ENCODE measurements at places on chromosomes 7 and 10.

GRCh38 chr7:133750287-133750686, 376.9 kb upstream of the LRGUK start:
- DNase-seq, result no peak

DNA sequence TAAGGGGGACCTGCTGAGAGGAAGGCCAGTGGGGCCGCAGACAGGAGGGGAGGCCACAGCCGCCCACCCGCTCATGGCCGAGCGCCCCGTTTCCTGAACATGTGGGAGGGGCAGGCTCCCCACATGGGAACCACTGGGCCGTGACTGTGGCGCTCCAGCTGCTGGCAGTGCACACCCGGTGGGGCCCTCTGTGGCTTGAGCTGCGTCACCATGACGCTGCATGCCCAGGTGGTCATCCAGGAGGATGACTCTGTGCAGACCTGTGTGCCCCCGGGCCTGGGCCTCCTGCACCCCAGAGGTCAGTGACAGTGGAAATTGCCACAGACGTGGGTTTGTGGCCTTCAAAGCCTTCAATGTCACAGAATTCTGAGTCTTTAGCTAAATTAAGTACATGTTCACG, 85.1 kb downstream of the MGMT start:
- no peak for DNase-seq

DNA sequence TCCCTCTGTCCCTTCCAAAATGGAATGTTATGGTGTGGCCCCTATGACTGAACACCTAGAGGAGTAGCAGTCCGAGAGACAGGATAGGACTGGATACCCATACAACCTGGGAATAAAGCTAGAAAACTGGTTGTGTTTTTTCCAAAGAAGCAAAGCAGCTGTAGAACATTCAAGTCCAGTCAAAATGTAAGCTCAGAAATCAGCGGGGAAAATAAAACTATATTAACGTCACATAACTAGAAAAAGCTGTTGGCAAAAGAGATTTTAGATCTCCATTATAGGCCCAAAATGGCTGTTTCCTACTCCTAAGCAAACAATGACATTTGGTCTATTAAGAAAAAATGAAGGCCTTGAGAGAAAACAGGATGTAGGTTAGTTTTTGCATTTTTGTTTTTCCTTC, 177.7 kb downstream of the PTN start:
- no peak for DNase-seq

GRCh38 chr10:68870545-68871104, 30.5 kb upstream of the DDX50 start:
- no peak for DNase-seq

- DNase-seq, result no peak
These were observed 150.1 kb downstream of the FAM107B start for GRCh38 chr10:14624600-14624999.

DNA sequence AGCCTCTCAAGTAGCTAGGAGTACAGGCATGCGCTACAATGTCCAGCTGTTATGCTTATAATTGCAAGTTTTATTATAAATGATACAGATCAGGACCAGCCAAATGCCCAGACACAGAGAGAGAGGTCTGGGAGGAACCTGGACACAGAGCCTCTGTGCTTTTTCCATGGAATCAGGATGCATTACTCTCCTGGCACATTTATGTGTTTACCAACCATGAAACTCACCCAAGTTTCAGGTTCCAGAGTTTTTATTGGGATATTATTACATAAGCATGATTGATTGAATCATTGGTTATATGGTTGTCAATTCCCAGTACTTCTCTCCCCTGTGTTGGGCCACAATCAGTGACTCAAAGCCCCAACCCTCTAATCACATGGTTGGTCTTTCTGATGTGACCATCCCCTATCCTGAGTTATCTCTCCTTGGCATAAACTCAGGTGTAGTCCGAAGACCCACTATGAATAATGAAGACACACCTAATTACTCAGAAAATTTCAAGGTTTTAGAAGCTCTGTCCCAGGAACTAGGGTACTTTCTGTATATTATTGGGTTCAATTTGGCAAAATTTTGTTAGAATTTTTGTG, 30.6 kb downstream of the MXI1 start:
- DNase-seq, result no peak

GRCh38 chr10:101695404-101695890, 477 bp upstream of the FBXW4 start:
- no peak for DNase-seq

DNA sequence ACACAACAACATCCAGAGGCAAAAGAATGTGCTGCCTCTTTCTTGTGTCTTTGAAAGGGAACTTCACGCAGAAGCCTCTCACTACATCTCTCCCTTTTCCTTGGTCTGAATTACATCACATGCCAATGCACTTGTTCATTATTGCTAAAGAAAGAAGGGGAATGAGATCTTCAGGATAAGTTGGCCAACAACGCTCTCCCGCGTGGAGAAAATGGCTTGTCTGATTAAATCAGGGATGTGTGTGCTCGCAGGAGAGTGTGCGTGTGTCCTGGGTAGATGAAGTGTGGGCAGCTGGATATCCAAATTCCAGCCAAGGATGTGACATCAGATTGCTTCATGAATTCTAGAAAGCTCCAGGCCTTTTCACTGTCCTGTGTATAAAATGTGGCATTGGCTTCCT, 541.6 kb upstream of the FZD8 start:
- no peak for DNase-seq

GRCh38 chr10:111078505-111079185, 1.8 kb downstream of the ADRA2A start:
- no peak for DNase-seq
